ENCODE measurements at places on chromosomes 16 and 17. TPM values are rescaled to one million over a fixed set of nuclear protein-coding genes. Genes with fewer than 3 reads are reported as not detected.

TMC7 gene
- 1.5 TPM for total RNA-seq

CACNA1G gene
- total RNA-seq: not detected

HOXB5 gene
- total RNA-seq: not detected

LPCAT2 gene
- 42.4 TPM for total RNA-seq

MYADML2 gene
- total RNA-seq: not detected

TRIM37 gene
- total RNA-seq: 64.4 TPM

PLSCR3 gene
- total RNA-seq: 5.1 TPM

BRD7 gene
- total RNA-seq: 57.3 TPM

ACSM2B gene
- total RNA-seq: not detected

C1QL1 gene
- 3.8 TPM for total RNA-seq

CACNB1 gene
- 0.74 TPM for total RNA-seq

TAT gene
- not detected for total RNA-seq

COPRS gene
- 171 TPM for total RNA-seq

KRT12 gene
- 0.59 TPM for total RNA-seq

TPSG1 gene
- total RNA-seq: not detected

RNF222 gene
- not detected for total RNA-seq

COG8 gene
- total RNA-seq: 45.0 TPM

TPSD1 gene
- total RNA-seq: not detected

GRCh38 chr16:57815987-57816745 is 13.9 kb upstream of the KIFC3 start:
- peak; percentile 51 for DNase-seq

GRCh38 chr16:2022723-2023091 is 3.1 kb downstream of the NPW start:
- peak; percentile 55 for DNase-seq

DNA sequence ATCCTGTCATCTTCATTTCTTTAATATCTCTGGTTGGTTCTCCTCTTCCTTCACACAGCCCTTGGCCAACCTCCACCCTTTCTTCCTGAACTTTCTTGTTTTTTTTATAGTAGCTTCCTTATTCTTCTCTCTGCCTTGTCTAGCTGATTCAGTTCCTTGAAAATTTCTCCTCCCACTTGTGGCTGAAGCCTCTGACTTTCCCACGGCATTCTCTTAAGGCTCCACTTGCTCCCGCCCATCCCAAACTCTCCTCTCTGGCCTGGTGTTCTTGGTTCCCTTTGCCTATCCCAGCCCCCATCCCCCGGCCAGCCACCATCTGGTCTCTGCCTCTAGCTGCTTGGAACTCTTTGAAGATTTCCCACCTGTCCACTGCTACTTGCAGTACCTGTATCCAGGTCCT is 29.1 kb downstream of the NLRP1 start:
- no peak for DNase-seq

DNA sequence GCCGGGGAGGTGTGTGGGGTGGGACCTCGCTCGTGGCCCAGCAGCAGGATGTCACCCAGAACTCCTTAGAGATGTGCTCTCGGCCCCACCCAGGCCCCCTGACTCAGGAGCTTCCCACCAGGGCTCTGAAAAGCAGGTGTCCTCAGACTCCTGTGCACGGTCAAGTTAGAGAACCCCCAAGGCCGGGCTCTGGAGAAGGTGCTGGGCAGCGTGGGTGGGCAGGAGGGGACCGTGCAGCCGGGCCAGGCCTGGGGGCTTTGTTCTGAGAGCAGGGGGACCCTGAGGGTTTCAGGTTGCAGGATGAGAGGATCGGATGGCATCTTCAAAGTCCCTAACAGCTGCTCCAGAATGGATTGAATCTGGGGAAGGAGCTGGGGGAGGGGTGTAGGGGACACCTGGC is 164.4 kb upstream of the CIBAR2 start:
- DNase-seq: no peak

DNA sequence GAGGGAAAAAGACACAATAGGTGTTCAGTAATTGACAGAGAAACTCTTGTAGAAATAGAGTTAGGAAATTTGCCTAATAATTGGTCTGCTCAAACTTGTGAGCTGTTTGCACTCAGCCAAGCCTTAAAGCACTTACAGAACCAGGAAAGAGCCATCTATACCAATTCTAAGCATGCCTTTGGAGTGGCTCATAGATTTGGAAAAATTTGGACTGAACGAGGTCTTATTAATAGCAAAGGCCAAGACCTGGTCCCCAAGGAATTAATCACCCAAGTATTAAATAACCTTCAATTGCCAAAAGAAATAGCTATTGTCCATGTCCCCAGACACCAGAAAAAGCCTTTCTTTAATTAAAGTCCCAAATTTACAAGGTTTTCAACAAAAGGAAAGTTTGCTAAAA is 90.3 kb downstream of the EMP2 start:
- no peak for DNase-seq

DNA sequence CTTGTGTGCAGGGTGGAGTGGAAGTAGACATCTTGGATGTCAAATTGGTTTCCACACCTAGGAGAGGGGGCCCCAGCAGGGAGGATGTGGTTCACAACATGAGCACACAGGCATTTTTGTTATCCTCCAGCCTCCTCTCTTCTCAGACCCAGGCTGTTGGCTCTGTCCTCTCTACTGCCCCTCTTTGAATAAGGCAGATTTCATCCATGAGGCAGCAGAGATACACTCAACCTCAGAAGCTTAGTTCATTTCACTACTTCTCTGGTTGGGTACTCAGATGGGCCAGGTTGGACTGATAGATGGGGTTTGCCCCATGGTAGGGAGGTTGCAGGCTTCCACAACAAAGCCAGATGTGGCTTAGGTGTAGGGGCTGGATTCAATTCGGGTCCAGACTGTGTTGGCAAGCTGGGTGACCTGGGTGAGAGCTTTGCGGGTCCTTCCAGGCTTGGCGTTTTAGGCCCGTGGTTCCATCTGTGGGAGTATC is 22.2 kb upstream of the NFATC3 start:
- DNase-seq: no peak

DNA sequence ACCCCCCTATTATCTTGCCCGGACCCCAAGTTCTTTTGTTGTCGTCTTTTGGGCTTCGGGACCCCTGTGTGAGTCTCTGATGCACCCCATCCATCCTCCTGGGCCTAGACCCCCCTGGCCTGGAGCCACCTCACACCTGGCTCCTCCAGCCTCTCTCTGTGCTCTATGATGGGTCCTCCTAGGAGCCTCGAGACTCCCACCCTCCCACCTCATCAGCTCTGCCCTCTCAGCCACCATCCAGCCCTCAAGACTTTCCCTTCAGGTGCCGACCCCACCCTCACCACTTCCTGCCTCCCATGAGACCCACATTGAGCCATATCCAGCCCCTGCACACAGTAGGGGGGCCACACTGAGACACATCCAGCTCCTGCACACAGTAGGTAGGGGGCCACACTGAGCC is 8.7 kb upstream of the ATP2A3 start:
- DNase-seq: no peak

DNA sequence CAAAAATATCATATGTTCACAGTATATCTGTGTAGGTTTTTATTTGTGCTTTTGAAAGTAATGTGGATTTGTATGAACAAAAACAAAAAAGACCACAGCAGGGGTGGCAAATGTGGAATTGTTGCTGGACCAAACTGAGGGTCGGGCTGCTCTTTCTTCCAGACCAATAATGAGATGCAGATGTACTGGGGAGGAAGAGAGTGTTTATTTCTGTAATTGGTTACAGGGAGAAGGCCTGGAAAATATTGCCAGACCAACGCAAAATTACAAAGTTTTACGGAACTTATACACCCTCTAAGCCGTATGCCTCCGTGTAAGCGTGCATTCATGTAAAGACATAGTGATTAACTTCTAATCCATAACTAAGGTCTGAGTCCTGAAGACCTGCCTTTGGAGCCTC is 353.9 kb upstream of the C16orf82 start:
- DNase-seq: no peak

GRCh38 chr16:30882429-30883310 is 11.2 kb downstream of the BCL7C start:
- DNase-seq: no peak

GRCh38 chr16:27460663-27461482 is 58.9 kb downstream of the IL21R start:
- no peak for DNase-seq

GRCh38 chr17:73387746-73388577 is 76.2 kb upstream of the CDC42EP4 start:
- no peak for DNase-seq

DNA sequence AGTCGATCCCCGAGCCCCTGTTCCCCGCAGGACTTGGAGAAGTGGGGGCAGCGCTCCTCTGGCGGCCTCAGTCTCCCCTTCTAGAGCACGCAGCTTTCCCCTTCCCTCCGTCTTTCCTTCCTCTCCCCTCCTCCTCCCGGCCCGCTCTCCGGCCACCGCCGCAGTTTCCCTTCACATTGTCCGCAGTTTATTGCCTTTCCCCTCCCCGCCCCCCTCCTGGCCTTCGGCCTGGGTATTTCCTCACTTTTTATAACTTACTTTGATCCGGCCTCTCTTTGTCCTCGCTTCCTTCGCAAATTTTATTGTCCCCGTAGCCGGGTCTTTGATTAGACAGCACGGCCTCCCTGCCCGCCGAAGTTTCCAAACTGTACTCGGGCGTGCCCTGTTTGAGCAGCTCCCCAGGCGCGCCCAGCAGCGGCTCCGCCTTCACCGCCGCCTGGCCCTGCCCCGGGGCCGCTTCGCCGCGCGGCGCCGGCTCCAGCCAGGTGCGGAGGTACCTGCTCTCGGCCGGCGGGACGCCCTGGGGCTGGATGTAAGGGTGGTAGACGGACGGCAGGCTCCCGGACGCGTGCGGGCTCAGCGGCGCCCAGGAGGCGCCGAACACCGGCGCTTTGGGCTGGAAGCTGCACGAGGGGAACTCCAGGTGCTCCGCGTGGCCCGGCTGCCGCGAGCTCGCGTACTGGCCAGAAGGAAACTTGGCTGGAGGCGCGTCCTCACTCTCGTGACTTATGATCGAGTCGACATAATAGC is 488 bp downstream of the HOXB9 start:
- DNase-seq: peak; percentile 25

GRCh38 chr16:324451-325334 is 27.8 kb downstream of the AXIN1 start:
- DNase-seq: no peak

GRCh38 chr16:49478107-49478506 is 104.5 kb downstream of the C16orf78 start:
- no peak for DNase-seq

GRCh38 chr16:62036802-62037135 is 531 bp upstream of the CDH8 start:
- DNase-seq: no peak

GRCh38 chr17:75524970-75525805 is at the start of gene LLGL2:
TSS of gene LLGL2 (plus strand) at chr17:75525697. CDS start at chr17:75543427, 17,730 bp downstream.
- peak; percentile 87 for DNase-seq

DNA sequence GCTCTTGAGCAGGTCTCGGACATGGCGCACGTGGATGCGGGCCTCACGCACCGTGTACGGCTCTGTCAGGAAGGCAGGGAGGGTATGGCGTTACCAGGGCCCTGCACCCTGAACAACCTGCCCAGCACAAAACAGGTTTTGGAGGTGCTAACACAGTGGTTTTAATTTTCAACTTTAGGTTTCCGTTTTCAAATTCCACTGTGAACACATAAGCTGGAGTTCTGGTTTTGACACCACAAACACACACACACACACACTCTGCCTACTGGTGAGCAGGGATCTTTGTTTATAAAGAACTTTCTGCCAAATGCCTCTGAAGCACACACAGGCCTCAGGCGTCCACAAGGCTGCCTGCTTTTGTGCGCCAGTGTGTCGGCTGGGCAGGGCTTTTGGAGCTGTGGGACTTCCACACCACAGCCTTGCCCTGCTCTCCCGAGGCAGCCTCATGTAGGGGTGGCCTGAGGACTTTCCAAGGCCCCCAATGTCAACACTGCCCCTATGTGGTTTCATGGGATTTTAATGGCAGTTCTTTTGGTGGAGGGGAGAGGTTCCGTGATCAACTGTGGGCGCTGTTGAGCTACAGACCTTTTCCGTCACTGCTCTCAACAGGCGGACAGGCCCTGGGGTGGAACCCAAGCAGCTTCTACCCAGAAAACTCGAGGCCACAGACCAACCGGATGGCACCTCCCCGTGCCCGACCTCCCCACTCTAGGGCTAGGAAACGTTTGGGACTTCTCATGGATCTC is 9.4 kb downstream of the CLUH start:
- no peak for DNase-seq

GRCh38 chr17:7354262-7354843 is 603 bp upstream of the TMEM95 start:
- no peak for DNase-seq

GRCh38 chr16:53213542-53213941 is 158.8 kb downstream of the CHD9 start:
- no peak for DNase-seq

- DNase-seq: no peak
Observed at GRCh38 chr17:58741121-58741625, 14.5 kb upstream of the PPM1E start.

DNA sequence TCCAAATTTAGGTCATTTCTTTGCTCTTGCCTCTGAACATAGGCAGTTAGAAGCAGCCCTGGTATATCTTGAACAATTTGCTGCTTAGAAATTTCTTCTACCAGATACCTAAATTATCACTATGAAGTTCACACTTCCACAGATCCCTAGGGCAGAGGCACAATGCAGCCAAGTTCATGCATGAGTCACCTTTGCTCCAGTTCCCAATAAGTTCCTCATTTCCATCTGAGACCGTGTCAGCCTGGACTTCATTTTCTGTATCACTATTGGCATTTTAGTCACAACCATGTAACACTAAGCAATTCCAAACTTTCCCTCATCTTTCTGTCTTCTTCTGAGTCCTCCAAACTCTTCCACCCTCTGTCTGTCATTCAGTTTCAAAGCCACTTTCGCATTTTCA is 45.0 kb downstream of the KCNJ16 start:
- DNase-seq: no peak

DNA sequence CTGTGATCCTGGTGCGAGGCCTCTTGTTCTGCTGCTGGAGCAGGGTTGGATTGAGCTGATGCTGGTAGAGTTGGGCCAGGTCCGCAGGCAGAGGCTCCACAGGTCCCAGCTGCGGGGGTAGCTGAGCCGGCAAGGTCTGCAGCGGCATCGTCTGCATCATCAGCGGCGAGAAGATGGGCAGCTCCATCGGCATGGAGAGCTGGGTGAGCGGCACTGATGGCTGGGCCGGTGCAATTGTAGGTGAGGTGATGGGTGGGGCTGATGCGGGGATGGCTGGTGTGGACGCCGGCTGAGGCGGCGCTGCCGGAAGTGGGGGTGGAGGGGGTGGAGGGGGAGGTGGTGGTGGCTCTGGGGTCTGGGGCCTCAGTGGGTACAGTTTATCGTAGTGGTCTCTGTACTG is 251.7 kb downstream of the ZFHX3 start:
- DNase-seq: no peak

GRCh38 chr16:64234200-64234599 is 887.7 kb downstream of the CDH11 start:
- DNase-seq: no peak

- peak; percentile 55 for DNase-seq
Observed at GRCh38 chr17:59844884-59845594, 47.7 kb downstream of the TUBD1 start.

DNA sequence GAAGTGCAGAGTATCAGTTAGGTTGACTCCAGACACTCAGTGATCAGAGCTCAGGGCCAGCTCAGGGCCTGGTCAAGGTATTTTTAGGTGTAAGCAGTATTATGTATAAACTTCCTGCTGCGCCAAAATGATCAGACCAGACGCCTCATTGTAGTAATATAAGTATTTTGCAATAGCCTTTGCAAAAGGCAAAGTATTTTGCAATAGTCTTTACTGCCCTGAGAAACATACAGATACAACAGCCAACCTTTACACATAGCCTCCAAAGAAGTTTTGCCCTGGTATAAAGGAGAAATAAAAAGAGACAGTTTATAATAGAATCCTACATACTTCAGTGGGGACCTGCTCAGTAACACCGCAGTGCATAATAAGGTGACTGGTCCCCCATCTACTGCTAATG is 333.0 kb upstream of the EEF2KMT start:
- DNase-seq: no peak

GRCh38 chr17:31392002-31392855 is 754 bp downstream of the RAB11FIP4 start:
- DNase-seq: no peak

Measured in SK-MEL-5 (cell line).